ENCODE measurements at places on chromosomes 16 and 17. TPM values are rescaled to one million over a fixed set of nuclear protein-coding genes. Genes with fewer than 3 reads are reported as not detected.

The FBXL16 gene
- 0.22 TPM for total RNA-seq

The FBXW10 gene
- not detected for total RNA-seq

The TBC1D28 gene
- not detected for total RNA-seq

The HOXB1 gene
- not detected for total RNA-seq

The TNFRSF13B gene
- total RNA-seq = not detected

The ORC6 gene
- 34.9 TPM for total RNA-seq

The TMC7 gene
- total RNA-seq = 7.0 TPM

The KRT33B gene
- not detected for total RNA-seq

The TTLL6 gene
- total RNA-seq = not detected

The ITGAD gene
- not detected for total RNA-seq

The DDX19B gene
- 34.3 TPM for total RNA-seq

The STX1B gene
- total RNA-seq = 0.07 TPM

The DNAH2 gene
- total RNA-seq = not detected

The NETO2 gene
- total RNA-seq = 27.6 TPM

The SERPINF2 gene
- not detected for total RNA-seq

The SLC6A2 gene
- total RNA-seq = not detected

The TMEM235 gene
- not detected for total RNA-seq

The STXBP4 gene
- 11.3 TPM for total RNA-seq

The MYO15B gene
- 27.2 TPM for total RNA-seq
